ENCODE measurements at places on chromosomes 5 and 9. TPM values are rescaled to one million over a fixed set of nuclear protein-coding genes. Genes with fewer than 3 reads are reported as not detected.

GRCh38 chr9:35102465-35102768 is 514 bp downstream of the STOML2 start:
- H3K27ac ChIP-seq: no peak overlapping the region
- H3K27me3 ChIP-seq: no peaks in the 10 kb centered on the region
- H3K4me1 ChIP-seq: peaks cover 16% of the 10 kb centered on the region
- H3K36me3 ChIP-seq: peaks cover 43% of the 10 kb centered on the region

DNA sequence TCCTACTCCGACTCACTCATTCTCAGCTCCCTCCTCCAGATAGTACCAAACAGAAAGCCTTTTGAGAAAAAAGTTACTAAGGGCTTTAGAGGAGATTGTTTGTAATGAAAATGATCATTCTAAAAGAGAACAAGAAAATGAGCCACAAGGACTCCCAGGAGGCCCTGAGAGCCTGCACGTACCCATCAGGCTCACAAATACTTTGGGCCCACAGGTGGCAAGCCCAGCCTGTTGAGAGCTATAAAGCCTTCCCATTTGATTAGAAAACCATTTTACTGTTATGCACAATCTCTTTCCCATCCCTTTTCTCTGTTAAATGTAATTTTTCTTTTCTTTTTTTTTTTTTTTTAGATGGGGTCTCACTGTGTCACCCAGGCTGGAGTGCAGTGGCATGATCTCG is 136.1 kb downstream of the LHFPL2 start:
- no peak overlapping the region for H3K4me3 ChIP-seq
- H3K27me3 ChIP-seq: no peaks in the 10 kb centered on the region
- peaks cover 21% of the 10 kb centered on the region for H3K4me1 ChIP-seq
- H3K36me3 ChIP-seq: no peaks in the 10 kb centered on the region

DNA sequence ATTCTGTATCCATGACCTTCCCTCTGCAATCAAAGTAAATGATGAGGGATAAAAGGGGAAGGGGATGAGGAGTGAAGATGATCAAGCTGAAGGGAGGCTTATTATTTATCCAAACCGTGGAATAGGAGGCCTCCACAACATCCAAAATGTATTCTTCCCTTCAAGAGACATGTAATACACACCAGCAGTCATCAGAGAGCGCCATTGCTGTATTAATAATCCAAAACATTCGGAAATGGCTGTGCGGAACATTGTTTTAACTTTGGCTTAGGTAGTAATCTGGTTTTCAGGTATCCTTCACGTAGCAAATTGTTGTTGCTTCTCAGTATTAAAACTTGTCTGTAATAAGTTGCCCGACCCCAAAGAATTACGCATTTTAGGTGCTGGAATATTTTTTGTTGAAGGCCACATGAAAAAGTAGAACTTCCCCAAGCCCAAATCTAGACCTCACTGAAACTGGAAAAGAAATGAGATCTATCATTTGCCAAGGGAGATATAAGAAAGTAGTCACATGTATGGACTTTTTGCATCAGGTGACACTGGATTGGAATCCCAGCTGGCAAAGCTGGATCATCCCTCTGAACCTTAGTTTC is 2.6 kb upstream of the BOD1 start:
- H3K4me3 ChIP-seq: no peak overlapping the region
- no peaks in the 10 kb centered on the region for H3K36me3 ChIP-seq
- H3K4me1 ChIP-seq: peaks cover 17% of the 10 kb centered on the region
- peak; percentile 48 for DNase-seq
- no peak overlapping the region for H3K27ac ChIP-seq
- H3K27me3 ChIP-seq: no peaks in the 10 kb centered on the region

The HACD4 gene
- total RNA-seq: 1.8 TPM
